Activated CD4-positive, alpha-beta T cell treated with anti-CD3 and anti-CD28 coated beads, Interleukin-2, amount 10 ng/mL, durations not matched to agents 24 days and 14 days (primary cell): ENCODE measurements at places on chromosomes 7 and 10. TPM values are rescaled to one million over a fixed set of nuclear protein-coding genes. Genes with fewer than 3 reads are reported as not detected.

Gene SFXN2
- 38.7 TPM in 2 replicates for total RNA-seq

DNA sequence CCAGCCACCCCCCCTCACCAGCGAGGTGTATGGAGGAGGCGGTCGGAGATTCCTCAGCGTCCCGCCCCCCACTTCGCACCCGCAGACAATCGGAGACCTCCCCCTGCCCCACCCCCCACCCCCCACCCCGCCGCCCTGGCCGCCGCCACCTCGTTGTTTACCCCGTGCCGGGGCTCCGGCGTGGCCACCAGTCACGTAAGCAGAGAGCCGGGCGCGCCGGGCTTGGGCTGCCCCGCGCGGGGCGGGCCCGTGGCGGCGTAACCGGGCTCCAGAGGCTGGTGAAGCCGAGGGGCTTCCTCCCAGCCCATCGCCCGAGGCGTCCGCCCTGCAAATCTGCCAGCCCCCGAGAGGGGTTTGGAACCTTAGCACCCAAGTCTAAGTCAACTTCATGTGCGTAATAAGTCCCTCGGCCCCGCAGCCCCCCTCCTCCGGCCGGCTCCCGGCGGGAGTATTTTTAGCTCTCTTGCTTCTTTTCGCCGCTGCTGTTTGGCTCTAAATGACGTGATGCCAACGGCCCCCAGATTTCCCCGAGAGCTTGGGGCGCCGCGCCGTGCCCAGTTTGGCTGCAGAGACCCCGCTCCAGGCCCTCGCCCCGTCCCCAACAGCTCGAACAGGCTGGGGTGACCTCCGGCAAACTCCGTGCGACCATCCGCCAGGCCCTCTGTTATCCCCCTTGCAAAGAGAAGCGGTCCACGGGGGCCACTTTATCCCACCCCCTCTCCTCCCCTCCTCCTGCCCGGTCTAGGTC is 2.7 kb downstream of the MXI1 start:
- peak; percentile 88 for DNase-seq

DNA sequence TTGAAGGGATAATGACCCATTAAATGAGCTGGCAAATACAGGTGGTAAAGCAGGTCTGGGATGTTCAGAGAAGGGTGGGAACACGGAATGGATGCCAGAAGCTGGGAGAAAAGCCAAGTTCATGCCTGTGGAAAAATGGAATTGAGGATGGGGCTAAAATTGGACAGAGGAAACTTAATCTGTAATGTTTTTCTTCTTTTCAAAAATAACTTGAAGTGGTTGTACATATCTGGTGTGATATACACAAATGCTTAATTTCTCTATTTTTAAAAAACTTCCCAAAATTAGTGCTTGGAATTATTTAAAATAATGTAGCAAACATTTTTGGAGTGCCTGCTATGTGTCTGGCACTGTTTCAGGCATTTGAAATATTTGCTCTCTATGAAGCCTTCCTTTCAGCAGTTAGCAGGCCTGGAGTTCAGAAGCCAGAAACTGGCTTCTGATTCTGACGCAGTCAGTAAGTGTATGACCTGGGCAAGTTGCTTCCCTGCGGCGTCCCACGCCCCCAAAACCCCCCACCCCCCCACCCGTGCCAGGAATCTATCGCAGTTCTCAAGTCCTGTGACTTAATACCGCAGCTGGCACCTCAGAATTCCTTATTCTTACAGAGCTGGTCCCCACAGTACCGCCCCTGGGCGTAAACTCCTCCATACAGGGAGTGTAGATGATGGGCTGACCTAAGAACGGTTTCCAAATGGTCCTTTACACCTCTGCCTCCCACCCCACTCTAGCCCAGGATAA is 828 bp upstream of the MALSU1 start:
- DNase-seq: no peak

DNA sequence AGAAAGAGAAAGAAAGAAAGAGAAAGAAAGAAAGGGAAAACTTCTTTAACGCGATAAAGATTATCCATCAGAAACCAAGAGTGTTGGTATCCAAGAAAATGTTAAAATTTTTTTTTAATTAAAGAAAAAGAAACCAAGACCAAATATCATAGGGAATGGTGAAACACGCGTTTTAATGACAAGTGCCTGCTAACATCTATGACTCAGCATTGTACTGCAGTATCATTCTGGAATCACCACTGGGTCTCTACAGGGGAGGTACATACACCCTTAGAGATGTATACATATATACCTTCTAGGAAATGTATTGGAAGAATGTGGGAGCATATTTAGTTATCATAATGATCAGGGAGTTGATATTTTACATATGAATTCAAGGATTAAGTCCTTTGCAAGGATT is 32.1 kb upstream of the PIK3AP1 start:
- no peak for DNase-seq

DNA sequence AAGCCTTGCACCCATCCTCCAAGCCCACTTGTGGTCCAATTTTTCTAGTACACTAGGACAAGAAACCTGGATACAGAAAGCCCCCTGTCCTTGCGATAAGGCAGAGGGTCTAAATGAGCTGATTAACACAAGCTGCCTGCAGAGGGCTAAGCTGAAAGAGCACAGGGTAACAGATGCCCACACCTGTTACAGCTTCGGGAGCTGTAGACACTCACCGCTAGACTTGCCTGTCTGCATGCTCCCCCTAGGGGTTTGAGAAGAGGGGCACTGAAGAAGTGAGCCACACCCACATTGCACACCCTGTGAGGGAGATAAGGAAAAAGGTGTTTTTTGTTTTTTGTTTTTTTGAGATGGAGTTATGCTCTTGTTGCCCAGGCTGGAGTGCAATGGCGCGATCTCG is 386.5 kb upstream of the AUTS2 start:
- no peak for DNase-seq

DNA sequence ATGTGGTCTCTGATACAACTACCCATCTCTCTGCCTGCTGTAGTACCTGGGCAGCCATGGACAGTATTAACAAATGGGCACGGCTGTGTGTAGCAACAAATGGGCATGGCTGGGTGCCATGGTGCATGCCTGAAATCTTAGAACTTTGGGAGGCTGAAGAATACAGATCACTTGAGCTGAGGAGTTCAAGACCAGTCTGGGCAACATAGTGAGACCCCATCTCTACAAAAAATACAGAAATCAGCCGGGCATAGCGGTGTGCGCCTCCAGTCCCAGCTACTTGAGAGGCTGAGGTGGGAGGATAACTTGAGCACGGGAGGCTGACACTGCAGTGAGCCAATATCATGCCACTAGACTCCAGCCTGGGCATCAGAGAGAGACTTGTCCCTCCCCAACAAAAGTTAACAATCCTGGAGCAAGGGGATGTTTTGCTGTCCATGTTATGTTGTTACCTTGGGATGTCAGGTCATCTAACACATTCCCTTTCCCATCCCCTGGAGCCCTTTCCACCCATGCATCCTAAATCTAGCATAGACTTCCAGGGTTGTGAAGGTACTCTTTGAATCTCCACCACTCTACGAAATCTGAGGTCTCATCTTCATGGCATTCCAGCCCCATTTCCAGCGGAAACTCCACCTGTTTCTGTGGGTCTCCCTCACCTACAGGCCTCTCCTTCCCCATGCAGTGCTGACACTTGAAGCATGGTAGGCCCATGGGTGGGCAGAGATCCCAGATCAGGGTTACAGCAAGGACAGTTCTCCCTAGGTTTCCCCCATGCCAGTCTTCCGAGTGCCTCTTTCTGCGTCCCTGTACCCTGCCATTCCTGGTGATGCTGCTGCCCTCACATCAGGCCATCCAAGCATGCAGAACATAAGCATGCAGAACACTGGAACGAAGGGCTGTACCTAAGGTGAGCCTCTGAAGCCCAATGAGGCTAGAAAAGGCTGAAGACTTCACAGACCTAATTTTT is 13.1 kb downstream of the FXYD4 start:
- no peak for DNase-seq
